Cardiac septum (tissue), 1 donor: ENCODE measurements at places on chromosomes 1 and 21. TPM values are rescaled to one million over a fixed set of nuclear protein-coding genes. Genes with fewer than 3 reads are reported as not detected.

DNA sequence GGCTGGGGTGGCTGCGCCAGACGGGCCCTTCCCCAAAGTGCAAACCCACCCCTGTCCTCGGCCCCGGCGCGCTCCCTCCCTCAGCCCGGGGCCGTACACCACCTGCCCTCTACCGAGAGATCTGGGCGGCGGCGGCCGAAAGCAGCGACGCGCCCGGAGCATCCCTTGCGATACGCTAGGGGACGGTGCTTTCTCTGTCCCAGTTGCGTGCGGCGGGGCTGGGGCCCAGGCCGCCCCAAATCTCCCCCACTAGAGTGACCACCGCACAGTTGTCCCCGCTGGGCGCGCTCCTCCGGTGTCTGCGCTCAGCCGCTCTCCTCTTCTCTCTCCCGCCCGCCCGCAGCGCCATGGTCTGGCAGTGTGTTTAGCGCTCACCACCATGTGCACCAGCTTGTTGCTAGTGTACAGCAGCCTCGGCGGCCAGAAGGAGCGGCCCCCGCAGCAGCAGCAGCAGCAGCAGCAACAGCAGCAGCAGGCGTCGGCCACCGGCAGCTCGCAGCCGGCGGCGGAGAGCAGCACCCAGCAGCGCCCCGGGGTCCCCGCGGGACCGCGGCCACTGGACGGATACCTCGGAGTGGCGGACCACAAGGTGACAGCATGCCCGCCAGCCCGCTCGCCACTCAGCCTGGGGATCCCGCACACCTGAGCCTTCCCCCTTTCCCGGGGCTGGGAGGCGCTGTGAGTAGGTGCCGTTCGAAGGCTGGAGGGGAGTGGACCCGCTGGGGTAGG lies 1.0 kb downstream of the ST6GALNAC5 start:
- DNase-seq = no peak

DNA sequence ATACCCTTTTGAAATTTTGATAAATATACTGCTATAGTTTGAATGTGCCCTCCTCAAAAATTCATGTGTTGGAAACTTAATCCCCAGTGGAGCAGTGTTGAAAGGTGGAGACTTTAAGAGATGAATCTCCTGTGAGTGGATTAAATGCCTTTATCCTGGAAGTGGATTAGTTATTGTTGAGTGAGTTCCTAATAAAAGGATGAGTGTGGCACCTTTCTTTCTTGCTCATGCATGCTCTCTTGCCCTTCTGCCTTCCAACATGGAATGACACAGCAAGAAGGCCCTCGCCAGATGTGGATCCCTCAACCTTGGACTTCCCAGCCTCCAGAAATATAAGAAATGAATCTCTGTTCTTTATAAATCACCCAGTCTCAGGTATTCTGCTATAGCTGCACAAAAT lies 51.8 kb downstream of the CD160 start:
- no peak for DNase-seq

DNA sequence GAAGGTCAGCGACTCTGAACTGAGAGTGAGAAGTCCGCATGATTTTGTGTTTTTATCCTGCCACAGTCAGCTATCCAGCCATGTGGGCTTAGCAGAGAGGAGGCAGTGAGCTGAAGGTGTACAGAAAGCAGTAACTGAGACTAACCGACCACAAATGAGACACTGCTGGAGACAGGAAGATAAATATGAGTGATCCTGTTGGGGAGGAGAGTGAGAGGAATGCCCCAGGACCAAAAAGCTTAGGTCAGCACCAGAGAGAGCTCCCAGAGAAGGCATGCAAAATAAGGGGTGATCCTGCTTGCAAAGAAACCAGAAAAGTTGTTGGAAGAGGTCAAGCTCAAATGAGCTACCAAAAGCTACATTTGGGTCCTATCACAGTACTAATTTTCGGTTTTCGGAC lies 63.7 kb downstream of the HLCS start:
- no peak for DNase-seq

Gene OR2T2
- total RNA-seq = not detected

GRCh38 chr1:161978011-161978790 lies 45.5 kb downstream of the OLFML2B start:
- DNase-seq = no peak
